ENCODE measurements at places on chromosomes 16 and 17.

DNA sequence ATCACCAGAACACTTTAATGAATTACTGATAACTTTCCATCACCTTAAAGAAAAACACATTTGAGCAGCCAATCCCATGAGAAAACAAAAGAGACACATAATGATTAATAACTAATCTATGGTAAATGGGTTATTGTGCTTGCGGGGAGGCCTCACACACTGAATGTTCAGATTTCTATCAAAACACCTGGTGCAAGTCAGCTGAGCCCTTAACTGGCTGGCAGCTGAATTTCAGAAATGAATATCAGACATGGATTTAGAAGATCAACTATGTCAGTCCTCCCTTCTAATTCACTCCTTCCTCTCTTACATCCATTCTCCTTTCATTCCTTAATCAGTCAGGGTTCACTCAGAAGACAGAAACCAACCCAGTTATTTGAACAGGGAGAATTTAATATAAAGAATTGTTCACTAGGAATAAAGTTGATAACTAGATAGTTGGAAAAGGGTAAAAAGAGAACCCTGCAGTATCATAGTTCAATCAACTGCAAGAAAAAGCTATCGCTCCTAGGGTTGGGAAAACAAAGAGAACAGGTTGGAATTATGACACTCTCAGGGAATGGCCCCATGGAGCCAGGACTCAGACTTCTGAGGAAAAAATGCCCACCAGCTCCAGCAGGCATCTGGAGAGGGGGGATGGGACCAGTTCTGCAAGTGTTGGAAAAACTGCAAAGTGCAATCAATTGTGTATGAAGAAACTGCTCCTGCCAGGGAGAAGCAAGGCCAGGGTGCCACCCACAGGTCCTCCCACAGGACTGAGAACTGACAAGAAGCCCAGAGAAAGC is 577.1 kb upstream of the CDH5 start:
- no peak for DNase-seq

GRCh38 chr17:45784741-45785479 is 790 bp downstream of the CRHR1 start:
- DNase-seq, result peak; percentile 9

DNA sequence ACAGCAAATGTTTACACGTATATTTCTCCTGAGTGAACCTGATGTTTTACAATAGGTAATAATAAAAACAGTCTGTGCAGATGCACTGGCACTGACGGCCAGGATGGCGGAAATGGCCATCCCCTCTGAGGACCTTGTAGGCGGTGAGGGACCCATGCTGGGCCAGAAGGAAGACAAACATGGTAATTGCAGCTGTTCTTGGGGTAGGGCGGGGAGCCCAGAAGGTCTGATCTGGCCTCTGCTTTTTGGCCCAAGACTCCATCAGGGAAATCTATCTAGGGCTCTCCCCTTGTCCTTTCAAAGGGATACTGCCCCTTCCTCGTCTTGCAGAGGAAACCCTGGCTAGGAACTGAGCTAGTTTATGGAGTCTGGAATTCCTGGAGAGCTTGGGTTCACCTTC is 7.4 kb upstream of the LGALS9 start:
- DNase-seq, result no peak

DNA sequence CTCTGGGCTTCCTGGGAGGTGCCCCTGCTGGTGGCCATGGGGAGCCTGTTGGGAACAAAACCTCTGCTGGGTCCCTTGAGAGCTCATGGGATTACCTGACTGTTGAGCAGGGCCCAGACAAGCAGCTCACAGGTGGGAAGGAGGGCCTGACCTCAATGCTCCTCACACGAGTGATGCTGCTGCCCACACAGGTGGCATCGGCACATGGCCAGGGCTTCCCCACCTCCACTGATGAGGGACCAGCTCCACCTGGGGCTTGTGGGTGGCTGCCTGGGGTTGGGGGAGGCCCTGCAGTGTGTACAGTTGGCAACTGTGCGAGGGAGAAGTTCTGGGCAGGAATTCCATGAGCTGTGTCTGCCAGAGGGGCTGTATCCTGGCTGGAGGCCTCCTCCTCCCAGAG is 87.8 kb upstream of the NLRP1 start:
- no peak for DNase-seq

DNA sequence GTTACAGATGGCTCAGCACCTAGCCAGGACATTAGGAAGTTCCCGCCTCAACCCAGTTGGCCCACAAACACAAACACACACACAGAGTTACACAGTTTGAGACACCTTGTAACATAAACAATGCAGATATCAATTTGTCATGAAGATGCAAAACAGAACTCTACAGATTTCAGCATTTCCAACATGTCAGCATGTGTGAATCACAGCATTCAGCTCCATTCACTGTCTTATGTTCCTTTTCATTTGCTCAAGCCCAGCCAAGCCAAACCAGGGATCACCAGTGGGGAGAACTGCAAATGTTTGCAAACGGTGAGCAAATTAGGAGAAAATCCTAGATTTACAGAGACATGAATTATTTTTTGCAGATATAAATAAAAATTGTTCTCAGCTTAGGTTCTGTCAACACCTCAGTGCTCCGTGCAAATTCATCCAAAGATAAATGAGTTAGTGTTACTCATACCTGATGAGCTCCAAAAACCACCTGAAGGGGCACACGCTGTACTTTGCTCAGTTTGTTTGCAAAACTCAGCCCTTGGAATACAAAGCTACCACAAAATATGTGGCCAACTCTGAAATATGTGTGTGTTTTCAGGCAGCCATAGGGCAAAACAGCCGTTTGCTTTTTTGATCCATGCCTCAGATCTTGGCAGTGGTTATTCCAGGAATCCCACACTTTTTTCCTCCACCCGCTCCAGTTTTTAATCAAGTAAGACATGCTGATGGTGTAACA is 16.3 kb upstream of the COX10 start:
- no peak for DNase-seq

GRCh38 chr17:65888649-65889048 is 303.3 kb downstream of the CEP112 start:
- no peak for DNase-seq

GRCh38 chr17:7266784-7267183 is 4.5 kb upstream of the CLDN7 start:
- DNase-seq, result no peak

GRCh38 chr16:3607161-3607560 is 4.2 kb downstream of the SLX4 start:
- no peak for DNase-seq

GRCh38 chr17:37859451-37859850 is 64.8 kb upstream of the TBC1D3K start:
- DNase-seq, result no peak

DNA sequence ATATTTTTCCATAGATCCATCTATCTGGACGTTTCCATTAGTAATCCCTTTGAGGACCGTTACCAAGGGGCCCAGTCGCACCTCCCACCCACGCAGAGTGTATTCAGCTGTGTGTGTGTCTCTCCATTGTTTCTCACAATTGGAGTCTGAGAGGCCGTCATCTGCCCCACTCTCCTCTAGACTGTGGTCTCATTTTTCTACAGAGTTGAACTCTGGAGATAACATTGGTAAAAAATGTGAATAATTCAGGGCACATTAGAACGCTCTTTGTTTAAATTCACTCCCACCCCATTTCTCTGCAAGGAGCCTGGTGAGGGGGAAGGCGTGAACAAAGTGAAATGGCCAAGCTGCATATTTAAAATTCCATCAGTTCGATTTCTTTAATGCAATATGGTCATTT is 333.1 kb upstream of the MAF start:
- DNase-seq, result no peak

DNA sequence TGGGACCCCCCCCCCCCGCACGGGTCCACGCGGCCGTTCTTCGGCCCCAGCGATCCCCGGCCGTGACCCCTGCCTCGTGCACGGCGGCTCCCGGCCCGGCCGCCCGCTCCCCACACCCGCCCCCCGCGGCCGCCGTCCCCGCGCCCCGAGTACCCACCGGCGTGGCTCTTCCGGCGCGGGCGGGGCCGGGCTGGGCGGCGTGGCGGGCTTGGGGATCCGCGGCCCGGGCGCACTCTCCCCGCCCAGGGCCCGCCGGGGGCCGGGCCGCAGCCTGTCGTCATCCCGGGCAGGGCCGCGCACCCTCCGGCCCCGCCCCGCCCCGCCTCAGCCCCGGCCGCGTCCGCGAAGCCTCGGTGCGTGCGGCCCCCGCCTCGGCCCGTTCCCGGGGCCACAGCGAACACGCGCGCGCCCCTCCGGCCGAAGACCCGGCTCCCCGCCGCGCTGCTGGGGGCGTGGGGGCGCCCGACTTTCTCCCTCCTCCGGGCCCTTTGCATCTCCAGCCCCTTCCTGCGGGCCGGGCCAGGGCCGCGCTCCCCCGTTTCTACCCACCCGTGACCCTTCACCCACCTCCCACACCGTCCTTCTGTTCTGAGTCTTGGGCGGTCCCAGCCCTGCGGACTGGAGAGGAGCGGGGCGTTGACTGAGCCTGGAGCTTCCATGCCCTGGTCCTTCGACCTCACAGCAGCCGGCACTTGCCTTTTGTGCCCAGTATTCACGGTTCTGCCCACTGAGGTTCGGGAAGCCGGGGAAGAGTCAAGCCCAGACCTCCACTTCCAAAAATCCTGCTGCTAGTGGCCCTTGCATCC is 840 bp downstream of the MYO1C start:
- DNase-seq, result no peak

DNA sequence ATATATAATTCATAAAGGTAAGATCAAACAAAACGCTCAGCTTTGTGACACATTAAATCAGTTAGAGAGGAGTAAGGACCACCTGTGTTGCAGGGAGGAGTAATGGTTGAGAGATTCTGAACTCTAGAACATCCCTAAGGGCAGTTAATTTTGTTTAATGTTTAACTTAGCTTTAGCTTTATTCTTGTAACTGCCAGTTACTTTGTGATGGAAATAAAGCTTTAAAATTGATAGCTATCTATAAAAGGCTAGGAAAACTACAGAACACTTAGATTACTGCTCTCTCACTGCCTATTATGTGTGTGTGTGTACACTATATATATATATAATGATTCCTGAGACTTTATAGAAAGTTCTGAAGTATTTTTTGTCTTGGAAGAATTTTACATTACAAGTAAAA is 37.8 kb downstream of the PTRH2 start:
- no peak for DNase-seq

- DNase-seq, result no peak
Measured at GRCh38 chr17:45256114-45256966, 5.6 kb downstream of the SPATA32 start.

DNA sequence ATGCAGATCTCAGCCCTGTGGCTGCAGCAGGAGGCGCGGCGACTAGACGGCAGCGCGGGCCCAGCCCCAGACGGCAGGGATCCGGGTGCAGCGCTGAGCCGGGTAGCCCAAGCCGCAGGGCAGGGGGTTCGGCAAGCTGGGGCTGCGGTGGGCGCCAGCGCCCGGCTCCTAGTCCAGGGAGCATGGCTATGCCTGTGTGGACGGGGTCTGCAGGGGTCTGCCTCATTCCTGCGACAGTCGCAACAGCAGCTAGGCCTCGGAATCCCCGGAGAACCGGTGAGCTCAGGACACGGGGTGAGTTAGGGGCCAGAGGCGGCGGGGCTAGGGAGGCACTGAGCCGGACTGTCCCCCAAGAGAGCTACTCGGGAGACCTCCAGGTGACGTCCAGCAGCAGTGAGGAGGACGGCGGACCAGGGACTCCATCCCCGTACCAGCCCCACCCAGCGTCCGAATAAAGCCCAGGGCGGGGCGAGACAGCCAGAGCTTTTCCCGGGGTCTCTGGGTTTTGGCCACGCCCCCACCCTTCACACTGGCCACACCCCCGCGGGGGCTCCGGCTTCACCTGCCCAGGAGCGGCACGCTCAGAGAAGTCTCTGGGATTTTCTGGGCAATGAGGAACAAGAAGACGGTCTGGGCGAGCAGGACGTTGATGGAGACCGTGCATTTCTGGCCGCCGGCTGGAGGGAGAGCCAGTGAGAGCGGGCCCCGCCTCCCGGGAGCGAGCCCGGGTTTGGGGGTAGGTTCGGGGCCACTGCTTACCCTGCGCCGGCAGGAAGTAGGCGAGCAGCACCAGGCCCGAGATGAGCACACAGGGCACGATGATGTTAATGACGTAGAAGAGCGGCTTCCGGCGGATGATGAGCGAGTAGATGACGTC is 1.1 kb downstream of the C17orf107 start:
- peak; percentile 34 for DNase-seq

- peak; percentile 64 for DNase-seq
Measured at GRCh38 chr17:78343543-78344201, 16.2 kb downstream of the SOCS3 start.

GRCh38 chr17:14318918-14319205 is 18.0 kb downstream of the HS3ST3B1 start:
- no peak for DNase-seq

DNA sequence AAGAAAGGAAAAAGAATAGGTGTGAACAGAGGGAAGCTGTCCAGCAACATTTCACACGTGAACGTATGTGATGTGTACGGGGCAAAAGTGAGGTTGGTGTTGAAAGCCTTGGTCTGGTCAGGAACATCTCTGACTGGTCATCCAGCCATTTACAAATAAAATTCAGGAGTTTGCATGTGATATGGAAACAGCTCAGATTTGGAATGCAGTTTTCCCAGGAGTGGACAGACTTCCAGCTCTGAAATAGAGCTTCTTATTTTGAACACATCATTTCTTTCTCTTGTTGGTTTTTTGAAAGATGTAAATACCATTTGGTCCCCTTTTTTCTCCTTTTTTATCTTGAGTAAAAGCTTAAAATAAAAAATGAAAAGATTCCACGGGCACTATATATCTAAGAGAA is 566.2 kb upstream of the ZFHX3 start:
- no peak for DNase-seq

GRCh38 chr16:74291577-74292208 is 4.9 kb upstream of the PSMD7 start:
- DNase-seq, result no peak

DNA sequence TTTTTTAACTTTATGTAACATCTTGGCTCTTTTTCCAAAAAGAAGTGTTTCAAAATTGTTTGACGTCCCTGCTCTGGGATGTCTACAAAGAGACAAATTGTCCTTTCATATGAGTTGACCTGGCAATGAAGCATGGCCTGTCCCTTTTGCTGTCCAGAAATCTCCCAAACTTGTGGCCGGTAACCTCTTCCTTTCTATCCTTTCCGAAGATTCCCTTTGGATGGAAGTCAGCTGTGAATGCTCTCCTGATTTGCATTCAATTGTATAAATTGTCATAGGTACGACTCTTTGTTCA is 40.9 kb upstream of the FAM20A start:
- no peak for DNase-seq

DNA sequence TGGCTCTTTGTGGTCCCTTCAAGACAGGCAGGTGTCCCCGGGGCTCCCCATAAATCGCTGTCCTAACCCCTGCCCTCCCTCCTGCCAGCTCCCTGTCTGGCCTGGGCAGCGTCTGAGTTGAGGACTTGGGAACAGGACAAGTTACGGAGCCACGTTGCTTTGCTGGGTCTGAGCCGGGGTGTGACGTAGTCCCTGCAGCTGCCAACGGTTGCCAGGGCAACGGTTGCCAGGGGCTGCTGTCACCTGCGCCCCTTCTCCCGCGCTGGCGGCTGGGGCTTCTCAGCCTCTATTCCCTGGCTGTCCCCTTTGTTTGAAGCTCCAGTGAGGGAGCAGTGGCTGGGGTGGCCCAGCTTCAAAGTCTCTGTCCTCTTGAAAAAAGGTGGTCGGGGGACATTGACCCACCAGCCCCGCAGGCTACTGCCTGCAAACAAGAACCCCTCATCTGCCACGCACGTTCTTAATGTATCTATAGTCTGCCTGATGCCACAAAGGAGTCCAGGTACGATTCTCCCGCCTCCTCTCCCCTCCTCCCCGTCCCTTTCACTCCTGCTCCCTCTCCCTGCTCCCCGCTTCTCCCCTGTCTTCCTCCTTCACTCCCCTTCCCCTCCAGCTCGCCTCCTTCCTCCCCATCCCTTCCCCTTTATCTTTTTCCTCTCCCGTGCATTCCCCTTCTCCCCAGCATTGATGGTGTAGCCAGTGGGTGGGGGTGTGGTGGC is 10.9 kb downstream of the ADGRG1 start:
- no peak for DNase-seq

GRCh38 chr17:75703191-75703590 is 18.1 kb upstream of the ITGB4 start:
- no peak for DNase-seq
